ENCODE measurements at places on chromosomes 2 and 18. TPM values are rescaled to one million over a fixed set of nuclear protein-coding genes. Genes with fewer than 3 reads are reported as not detected.

ABCG8 gene
- total RNA-seq = not detected

ACTG2 gene
- total RNA-seq = not detected

CNPPD1 gene
- total RNA-seq = 18.0 TPM

PLGLB2 gene
- 2.0 TPM for total RNA-seq

NABP1 gene
- 63.2 TPM for total RNA-seq

REG3G gene
- not detected for total RNA-seq

FAM228A gene
- total RNA-seq = not detected

DES gene
- 0.73 TPM for total RNA-seq

SERPINB2 gene
- total RNA-seq = 3.5 TPM

IKZF2 gene
- total RNA-seq = 5.5 TPM

SKA1 gene
- total RNA-seq = 25.4 TPM

ADGRF3 gene
- 2.5 TPM for total RNA-seq

IL1R2 gene
- 0.39 TPM for total RNA-seq

KLHL41 gene
- total RNA-seq = 0.37 TPM

CHRND gene
- not detected for total RNA-seq

RGPD3 gene
- total RNA-seq = under 0.01 TPM

SULT1C4 gene
- total RNA-seq = not detected

MC5R gene
- not detected for total RNA-seq

HOXD9 gene
- total RNA-seq = 0.37 TPM

RFX8 gene
- 46.7 TPM for total RNA-seq

SCN3A gene
- total RNA-seq = not detected

TTLL4 gene
- 12.1 TPM for total RNA-seq
